Natural killer cell (primary cell): ENCODE measurements at places on chromosomes 2 and 18. TPM values are rescaled to one million over a fixed set of nuclear protein-coding genes. Genes with fewer than 3 reads are reported as not detected.

DNA sequence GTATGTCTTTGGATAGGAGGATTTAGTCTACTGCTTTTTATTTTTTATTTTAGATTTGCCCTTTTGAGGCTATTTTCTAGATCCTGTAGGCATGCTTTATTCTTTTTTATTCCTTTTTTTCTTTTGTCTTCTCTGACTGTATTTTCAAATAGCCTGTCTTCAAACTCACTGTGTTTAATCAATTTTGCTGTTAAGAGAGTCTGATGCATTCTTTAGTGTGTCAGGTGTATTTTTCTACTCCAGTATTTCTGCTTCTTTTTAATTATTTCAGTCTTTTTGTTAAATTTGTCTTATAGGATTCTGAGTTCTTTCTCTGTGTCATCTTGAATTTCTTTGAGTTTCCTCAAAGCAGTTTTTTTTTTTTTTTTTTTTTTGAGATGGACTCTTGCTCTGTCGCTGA, 113.5 kb downstream of the NAT8 start:
- DNase-seq, result no peak

DNA sequence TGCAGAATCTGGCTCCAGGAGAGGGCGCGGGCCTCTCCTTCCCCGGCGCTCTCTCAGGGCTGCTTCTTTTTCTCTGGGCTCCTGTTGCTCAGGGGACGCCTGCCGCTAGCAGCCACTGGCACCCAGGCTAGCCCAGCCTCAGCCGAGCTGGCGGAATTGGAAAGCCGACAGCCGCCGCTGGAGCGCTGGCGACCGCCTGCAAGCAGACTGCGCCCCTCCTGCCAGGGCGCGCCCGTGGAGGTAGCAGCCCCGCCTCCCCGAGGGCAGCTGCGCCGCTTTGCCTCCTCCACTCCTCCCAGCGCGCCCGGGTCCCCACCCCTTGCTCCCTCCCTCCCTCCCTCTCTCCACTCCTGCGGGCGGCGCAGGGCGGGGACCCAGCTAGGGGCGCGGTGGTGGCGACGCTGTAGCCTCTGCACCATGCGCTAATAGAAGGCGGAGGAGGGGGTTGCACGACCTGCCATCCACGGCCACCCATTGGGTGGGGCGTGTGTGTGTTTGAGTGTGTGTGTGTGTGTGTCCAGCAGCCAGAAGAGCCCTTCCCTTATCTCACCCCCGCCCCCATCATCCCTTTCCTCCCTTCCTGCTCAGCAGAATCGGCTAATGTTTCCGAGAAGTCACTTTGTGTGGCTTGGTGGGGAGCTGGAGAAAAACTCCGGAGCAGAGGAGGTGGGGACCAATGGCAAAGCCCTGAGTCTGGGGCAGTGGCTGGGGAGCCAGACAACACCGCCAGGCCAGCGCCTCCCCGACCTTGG, at the start of gene SCN9A:
Gene SCN9A, minus strand, starts transcription at position 209 of the 752 bp plus-strand sequence. CDS start 64,188 bp downstream, outside the sequence.
- DNase-seq, result no peak

GRCh38 chr2:167187978-167188967, 300.0 kb downstream of the XIRP2 start:
- DNase-seq, result no peak

DNA sequence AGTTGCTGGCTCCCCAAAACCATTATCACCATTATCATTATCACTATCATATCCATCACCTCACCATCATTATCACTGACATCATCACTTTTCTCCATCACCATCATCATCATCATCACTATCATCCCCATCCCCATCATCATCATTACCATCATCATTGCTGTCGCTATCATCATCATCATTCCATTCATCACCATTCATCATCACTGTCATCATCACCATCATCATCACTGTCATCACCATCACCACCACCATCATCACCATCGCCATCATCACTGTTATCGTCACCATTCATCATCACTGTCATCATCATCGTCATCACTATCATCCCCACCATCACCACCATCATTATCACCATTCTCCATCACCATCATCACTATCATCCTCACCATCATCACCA, 9.0 kb downstream of the HPCAL1 start:
- no peak for DNase-seq

GRCh38 chr18:33694593-33694992, 116.6 kb downstream of the ASXL3 start:
- no peak for DNase-seq

GRCh38 chr2:195667974-195668373, 10.9 kb downstream of the SLC39A10 start:
- no peak for DNase-seq

- no peak for DNase-seq
These were observed 15.2 kb upstream of the FZD5 start for GRCh38 chr2:207784898-207785297.

The ZSWIM2 gene
- total RNA-seq, result not detected

The IL1R1 gene
- 3.1 TPM for total RNA-seq
